Lower lobe of right lung (tissue), 2 donors: ENCODE measurements at places on chromosomes 7 and 10. TPM values are rescaled to one million over a fixed set of nuclear protein-coding genes. Genes with fewer than 3 reads are reported as not detected.

GRCh38 chr10:639751-640672, 49.5 kb downstream of the DIP2C start:
- DNase-seq = peak; percentile 46

- DNase-seq = no peak
Measured at GRCh38 chr7:6579446-6579845, 2.2 kb downstream of the ZDHHC4 start.

GRCh38 chr10:15658069-15658702, 61.5 kb downstream of the ITGA8 start:
- DNase-seq = no peak

DNA sequence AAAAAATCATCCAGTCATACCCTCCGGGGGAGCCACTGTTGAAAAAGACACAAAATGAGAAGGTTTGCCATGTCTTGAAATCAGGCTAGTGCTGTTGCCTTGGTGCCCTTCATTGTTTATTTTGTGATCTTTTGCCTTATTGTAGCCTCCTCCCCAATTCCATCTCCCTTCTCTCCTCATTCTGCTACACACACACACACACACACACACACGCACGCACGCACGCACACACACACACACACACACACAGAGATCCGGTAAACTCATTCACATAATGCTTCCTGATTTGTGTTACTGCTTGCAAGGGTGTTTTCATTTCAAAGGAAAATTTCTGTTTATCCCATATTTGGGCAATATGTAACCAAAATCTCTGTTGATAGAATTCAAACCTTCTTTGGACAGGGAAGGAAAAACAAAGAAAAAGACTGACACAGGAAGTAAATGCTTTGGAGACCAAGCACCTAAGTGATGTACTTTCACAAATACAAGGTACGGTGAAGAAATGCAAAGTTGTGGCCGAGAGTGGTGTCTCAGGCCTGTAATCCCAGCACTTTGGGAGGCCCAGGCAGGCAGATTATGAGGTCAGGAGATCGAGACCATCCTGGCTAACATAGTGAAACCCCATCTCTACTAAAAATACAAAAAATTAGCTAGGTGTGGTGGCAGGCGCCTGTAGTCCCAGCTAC, 141.1 kb upstream of the CDK13 start:
- DNase-seq = no peak

DNA sequence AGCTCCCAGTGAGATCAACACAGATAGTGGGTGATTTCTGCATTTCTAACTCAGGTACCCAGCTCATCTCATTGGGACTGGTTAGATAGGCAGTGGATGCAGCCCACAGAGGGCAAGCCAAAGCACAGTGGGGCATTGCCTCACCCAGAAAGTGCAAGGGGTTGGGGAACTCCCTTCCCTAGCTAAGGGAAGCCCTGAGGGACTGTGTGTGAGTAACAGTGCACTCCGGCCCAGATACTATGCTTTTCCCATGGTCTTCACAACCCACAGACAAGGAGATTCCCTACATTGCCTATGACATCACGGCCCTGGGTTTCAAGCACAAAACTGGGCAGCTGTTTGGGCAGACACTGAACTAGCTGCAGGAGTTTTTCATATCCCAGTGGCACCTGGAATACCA, 62.8 kb downstream of the PPP1R3A start:
- no peak for DNase-seq

DNA sequence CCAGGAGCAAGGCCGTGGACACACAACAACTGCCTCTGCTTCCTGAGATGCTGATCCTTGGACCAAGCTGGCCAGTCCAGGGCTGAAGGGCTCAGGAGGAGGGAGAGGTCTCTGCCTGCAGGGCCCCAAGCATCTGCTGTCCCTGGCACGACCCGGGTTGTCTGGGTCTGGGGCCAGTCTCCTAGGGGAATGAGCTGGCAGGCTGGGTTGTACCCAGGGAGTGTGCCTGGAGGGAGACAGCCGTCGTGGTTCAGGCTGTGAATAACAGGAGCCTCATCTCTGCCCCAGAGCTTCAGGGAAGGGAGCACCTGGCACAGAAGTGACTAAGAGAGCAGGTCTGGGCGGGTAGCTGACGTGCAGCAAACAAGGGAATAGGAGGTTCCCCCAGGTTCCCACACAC, 17.9 kb upstream of the SERPINE1 start:
- no peak for DNase-seq

DNA sequence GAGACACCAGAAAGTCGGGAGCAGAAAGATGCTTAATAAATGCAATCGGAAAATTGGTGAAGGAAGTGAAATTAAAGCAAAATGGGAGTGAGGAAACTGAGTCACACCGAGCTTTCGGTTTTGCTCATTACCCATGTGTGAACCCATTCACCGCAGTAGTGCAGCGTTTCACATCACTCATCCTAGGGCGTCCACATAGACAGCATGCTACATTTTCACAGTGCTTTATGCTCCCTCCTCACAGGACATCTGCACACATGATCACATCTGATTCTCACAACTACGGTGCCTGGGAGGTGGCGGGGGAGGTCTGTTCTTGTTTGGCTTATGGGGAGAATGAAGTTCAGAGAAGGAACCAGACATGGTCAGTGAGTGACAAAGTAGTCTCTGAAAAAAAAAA, 36.6 kb upstream of the ATP6V0A4 start:
- DNase-seq = no peak

DNA sequence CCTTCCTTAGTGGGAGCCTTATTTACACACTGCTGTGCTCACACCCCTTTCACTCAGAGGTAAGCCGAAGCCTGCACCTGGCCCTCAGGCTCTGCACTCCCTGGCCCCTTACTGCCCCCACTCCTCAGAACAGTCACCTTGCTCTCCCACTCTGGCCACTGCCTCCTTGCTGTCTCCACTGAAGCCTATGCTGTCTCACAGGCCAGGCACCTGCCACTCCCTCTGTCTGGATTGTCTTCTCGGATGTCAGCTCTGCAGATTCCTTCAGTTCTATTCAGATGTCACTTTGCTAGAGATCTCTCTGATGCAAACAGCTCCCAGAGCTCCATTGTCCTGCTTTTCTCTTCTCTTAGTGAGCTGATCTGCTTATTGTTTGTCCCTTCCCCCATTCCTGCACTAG, 390.7 kb downstream of the DPP6 start:
- DNase-seq = no peak

GRCh38 chr10:119325131-119325530, 117.8 kb downstream of the GRK5 start:
- no peak for DNase-seq

GRCh38 chr7:108735814-108736213, 166.1 kb downstream of the DNAJB9 start:
- DNase-seq = no peak

DNA sequence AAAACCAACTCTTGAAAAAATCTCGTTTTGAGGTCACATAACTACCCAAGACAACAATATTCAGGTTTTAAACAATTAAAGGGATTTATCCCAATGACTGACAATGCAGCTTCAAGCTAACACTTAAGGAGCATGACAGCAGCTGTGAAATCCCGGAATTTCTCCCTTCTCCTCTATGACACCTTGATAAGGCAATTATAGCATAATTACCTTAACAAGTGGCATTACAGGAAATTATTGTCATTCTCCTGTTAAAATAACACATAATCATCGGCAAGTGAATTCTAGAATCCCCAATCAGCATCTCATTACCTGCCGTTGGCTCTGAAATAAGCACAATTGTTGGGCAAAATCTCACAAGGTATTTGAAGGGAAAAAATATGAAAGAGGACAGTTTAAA, 417.0 kb upstream of the PFKP start:
- no peak for DNase-seq

DNA sequence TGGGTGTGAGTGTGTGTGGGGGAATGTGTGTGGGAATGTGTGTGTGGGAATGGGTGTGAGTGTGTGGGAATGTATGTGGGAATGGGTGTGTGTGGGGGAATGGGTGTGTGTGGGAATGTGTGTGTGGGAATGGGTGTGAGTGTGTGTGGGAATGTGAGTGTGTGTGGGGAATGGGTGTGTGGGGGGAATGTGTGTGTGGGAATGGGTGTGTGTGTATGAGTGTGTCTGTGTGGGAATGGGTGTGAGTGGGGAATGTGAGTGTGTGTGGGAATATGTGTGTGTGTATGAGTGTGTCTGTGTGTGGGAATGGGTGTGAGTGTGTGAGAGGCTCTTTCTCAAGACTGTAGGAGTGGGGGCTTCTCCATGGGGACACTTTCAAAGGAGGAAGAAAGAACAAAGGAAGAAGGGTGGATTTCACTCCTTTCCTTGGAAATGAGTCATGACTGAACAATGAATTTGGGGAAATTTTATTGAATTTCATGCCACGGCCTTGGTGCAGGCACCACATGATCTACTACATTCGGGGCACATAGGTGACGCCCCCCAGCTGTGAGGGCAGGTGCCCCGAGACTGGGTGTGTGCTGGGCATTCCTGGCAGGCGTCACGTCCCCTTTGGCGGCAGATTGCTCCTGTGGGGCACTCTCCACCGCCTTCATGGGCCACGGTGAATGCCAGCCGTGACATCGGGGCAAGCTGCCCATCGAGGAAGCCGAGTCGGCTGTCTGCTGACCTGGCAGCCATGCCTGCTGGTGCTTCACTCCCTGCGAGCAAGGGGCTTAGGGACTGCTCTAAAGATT, 88.8 kb upstream of the INSIG1 start:
- DNase-seq = no peak

The COMTD1 gene
- 18.3 TPM for total RNA-seq

The LRRC17 gene
- total RNA-seq = 1.5 TPM

The CABCOCO1 gene
- total RNA-seq = 3.5 TPM

The CTNNA3 gene
- total RNA-seq = not detected

The GPR15LG gene
- not detected for total RNA-seq

The CRPPA gene
- 3.0 TPM for total RNA-seq

The MBL2 gene
- total RNA-seq = not detected
